Activated CD4-positive, alpha-beta T cell treated with anti-CD3 and anti-CD28 coated beads, Interleukin-2, amount 50 U/mL, for 48 hours (primary cell): ENCODE measurements at places on chromosomes 2 and 18.

DNA sequence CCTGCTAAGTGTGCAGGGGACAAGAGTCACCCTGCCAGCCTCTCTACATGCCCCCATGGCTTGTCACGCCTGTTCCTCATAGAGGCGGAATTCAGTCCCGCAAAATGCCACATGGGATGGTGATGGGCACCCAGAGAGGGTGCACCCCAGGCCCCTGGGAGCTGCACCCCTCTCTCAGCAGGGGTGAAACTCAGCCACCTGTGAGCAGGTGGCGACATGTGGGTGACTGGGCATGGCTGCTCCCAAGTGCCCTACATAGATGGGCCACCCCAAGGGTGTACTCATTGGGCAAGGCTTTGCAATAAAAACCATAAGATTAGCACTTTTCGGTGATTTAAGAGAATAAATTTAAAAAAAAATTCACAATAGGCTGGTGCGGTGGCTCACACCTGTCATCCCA, 6.3 kb downstream of the HS6ST1 start:
- DNase-seq, result peak; percentile 1

DNA sequence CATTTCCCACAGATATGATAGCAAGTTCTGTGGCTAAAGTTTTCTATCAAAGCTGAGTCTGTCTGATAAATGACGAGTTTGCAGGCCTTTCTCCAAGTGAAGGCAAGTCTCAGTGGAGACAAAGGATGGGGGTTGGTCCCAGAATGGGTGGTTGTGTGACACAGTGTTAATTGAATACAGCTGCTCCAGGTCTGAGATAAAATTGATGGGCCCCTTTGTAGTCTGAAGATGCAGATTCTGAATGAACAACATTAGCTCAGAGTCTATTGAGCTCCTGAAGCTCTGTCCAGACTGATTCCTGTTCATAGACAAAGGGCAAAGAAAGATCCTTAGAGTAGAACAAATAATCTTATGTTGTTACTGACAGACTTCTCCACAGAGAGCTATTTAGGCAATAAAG, 296.9 kb upstream of the CYRIA start:
- DNase-seq, result no peak

- peak; percentile 1 for DNase-seq
Measured at GRCh38 chr2:167293172-167293781, 405.0 kb downstream of the XIRP2 start.

- DNase-seq, result peak; percentile 18
Measured at GRCh38 chr18:35267809-35268208, 22.2 kb downstream of the ZSCAN30 start.

- peak; percentile 68 for DNase-seq
Measured at GRCh38 chr2:174835797-174836255, 71.6 kb upstream of the CHRNA1 start.

- no peak for DNase-seq
Measured at GRCh38 chr2:198471291-198471690, 666.9 kb downstream of the PLCL1 start.

DNA sequence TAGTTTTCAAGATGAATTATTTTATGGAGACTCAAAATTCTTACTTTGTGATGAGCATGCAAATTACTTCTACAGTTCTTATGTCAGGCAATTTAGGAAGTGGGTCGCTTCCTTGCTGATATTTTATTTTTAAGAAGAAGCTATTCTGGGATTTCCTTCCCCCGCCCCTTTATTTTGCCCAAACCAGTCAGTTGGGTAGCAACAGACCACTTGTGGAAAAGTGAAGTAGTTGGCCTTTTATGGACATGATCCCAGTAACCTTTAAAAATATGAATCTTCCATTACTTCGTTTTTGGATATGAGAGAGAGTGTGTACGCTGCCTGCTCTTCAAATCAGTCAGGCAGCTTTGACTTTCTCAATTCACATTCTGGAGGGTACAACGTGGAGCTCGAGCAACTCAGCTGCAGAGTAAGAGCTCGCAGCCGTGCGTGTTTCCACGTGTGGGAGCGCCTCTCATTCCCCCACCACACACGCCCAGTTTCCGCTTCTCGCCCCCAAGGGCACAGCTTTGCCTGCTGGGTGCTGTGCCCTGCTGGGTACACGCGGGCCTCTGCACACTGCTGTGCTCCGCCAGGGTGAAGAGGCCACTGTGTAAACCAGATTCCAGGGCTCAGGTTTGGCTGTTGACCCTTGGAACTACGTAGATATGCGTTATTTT, 92.6 kb downstream of the ITGB1BP1 start:
- DNase-seq, result no peak

- no peak for DNase-seq
Measured at GRCh38 chr18:79871481-79872091, 73.8 kb downstream of the KCNG2 start.

- no peak for DNase-seq
Measured at GRCh38 chr18:35703043-35703688, 121.6 kb downstream of the GALNT1 start.

DNA sequence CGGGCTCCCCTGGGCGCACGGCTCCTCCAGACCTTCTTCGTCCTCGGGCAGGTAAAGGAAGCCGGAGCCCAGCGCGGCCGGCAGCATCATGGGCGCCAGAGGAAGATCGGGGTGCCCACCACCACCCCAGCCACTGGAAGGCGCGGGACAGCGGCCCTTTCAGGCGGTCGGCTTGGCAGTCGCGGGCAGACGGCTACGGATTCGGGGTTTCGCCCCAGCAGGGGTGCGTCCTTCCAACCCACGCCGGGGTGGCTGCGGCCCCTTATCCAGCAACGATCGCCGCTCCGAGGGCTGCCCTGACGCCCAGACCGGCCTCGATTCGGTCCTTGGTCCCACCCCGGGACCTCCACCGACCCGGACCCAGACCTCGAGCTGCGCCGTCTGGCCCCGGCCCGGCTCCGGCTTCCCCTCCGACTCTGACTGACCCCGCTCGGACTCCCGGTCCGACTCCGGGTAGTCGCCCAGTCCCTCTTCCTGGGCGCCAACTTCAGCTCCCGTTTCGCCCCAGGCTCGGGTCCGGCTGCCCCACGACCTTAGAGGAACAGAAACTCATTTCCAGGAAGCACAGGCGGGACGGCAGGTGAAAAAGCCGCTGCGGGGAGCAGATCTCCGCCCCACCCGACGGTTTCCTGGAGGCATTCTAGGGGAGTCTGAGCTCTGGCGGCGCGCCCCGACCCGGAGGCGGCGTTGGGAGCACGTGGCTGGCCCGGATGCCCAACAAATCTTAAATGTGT, 30.2 kb upstream of the SSB start:
- peak; percentile 18 for DNase-seq

- no peak for DNase-seq
Measured at GRCh38 chr2:235501673-235502031, 7.8 kb downstream of the AGAP1 start.

- DNase-seq, result no peak
Measured at GRCh38 chr18:44507729-44508325, 172.9 kb upstream of the SETBP1 start.
